ENCODE measurements at places on chromosomes 3 and 15.

DNA sequence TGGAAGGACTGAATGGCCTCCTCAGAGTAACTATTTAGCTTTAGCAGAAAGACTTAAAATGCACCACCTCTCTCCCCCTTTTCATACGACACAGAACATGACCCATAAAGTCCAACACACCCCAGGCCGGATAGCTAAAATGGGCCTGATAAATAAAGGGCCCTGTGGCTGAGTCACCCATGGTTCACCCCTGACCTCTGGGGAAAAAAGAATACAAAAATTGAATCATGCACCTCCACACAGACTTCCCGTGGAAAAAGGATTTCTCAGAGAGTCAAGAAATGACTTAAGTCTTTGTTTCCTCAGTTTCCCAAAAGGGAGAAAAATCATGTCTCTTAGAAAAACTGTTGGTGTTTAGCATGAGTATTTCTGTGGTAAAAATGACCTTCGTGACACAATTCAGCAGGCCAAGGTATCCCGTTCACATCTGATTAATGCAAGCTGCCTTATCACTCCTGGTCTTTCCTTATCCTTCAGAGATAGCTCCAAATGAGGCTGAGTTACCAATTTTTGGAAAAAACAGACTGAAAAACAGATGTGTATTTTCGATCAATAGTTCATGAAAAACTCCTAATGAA is 34.0 kb upstream of the ARHGEF3 start:
- DNase-seq: peak; percentile 31

GRCh38 chr3:148319161-148319915 is 378.4 kb upstream of the AGTR1 start:
- peak; percentile 83 for DNase-seq

- no peak for DNase-seq
These were observed 25.9 kb upstream of the CAPN7 start for GRCh38 chr3:15180042-15180611.

- DNase-seq: peak; percentile 12
These were observed 73.6 kb downstream of the ADCY5 start for GRCh38 chr3:123375014-123375940.

DNA sequence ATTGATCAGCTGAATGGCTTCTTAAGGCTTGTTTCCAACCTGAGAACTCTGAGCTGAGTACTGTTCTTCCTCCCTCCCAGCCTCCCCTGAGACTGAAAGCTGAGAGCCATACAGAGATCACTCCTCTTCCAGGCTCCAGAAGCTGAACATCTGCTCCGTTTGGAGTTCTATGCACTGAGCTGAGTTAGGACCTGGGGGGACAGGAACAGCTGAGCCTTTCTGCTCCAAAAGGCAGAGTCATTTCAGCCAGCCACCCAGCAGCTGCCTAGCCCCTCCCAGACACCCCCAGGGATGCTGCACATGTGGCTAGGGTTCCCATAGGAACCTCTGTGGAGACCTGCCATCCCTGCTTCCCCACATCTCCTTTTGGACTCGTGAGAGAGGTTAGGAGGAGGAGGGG is 64.2 kb upstream of the GLCE start:
- no peak for DNase-seq
